ENCODE measurements at places on chromosomes 16 and 17.

GRCh38 chr17:57624386-57624785, 120.7 kb downstream of the CCDC182 start:
- DNase-seq: no peak

DNA sequence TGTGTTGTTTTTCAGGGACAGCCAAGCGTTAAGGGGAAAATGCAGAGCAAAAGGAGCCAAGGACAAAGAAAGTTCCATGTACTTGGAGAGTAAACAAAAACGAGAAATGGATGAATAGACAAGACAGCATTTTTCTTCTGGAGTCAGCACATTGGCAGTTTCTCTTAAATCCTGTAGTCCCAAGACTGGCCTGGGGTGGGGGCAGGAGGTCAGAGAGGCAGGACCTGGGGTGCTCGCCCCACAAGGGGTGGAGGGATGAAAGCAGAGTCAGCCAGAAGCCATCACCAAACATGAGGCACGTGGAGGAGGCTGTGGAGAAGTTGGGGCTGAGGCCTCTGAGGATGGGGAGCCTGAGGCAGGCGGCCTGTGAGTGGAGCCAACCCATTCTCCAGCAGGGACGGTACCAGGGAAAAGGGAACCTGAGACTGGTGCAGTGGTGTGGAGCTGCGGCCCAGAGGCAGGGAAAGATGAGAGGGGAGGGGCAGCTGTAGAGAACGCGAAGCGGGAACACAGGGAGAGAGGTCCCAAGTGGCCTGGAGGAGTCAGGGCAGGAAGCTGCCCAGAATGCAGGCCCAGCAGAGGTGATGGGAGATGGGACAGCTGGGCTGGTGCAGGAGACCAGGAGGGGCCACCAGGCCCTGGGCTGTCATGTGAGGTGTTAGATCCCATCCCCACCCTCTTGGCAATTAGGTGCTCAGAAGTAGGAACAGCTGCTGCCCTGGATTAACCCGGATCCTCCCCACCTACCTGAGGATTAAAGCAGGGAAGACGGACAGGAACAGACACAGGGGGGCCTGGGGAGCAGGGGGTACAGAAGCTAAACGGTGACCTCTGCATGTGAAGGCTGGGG, 3.3 kb downstream of the TLCD3B start:
- no peak for DNase-seq

- DNase-seq: no peak
These were observed 2.0 kb upstream of the SLC43A2 start for GRCh38 chr17:1630662-1631061.

DNA sequence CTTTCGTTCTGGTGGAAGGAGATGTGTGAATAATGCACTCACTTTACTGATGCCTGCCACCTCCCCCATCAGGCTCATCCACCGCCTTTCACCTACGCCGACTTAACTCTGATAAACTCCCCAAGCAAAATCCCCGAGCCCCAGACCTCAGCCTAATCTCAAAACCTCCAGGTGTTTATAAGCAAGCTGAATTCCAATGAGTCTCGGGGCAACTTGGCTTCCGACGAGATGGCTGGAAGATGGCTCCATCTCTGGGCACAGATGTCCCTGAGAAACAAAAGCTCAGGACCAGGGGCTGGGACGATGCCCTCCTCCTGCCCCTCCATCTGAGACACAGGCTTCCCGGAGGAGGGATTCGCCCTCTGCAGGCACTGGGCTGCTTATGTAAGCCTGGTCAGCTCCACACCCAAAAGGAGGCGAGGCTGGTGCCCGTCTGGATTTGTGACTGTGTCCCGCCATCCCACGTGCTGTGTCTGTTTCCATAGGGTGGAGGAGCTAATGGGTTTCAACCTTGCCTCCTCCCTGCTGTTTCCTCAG, 386.4 kb upstream of the TNRC6C start:
- DNase-seq: no peak

GRCh38 chr17:81384929-81385319, 10.3 kb upstream of the BAHCC1 start:
- DNase-seq: no peak

DNA sequence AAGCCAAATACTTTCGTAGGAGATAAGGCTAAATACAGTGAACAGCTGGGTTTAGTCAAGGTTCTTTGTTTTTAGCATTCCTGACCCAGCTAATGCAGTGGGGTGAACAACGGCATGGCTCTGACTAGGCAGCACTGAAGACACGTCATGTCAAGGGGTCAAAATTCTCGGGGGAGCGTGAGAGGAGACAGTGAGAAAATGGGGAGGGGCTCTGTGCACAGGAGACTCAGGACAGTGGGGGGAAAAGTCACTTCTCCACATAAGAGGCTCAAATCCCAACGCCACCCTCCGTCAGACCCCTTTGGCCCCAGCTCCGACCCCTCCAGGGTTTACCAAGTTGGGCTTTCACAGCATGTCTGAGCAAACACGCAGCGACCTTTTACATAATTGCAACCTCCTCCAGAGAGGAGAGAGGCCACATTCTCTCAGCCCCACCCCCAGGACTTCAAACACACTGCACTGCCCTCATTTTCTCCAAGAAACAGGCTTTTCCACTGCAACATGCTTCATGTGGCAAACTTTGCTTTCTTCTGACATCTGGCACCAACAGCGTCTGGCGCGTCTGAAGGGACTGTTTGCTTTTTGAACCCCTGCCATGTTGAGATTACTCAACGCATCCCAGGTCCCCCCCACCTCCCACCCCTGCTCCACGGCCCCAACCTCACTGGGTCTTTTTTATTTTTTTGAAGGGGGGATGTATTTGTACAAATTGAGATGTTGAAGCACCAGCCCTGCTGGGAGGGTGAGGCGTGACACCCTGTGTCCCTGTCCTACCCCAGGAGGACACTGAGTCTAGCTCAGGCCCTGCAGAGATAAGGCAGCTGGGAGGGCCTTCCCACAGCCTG, 30.0 kb downstream of the AXIN2 start:
- DNase-seq: no peak

DNA sequence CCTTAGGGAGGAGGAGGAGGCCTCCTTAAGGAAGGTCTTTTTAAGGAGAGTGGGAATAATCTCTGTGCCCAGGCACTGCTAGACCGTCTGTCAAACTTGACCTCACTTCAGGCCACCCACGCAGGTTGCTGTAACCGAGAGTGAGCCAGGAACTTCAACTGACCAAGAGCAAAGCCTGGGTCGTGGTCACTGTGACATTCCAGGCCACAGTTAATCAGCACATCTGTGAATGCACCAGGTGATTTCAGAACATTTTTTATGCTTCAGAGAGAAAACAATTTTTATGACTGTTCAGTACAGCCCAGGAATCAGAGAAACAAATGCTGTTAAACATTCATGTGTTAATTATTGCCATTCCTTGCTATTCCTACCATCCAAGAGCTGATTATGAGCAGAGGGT, 226.6 kb upstream of the ASIC2 start:
- no peak for DNase-seq

- no peak for DNase-seq
These were observed 21.2 kb downstream of the ZNF469 start for GRCh38 chr16:88403794-88404581.

- DNase-seq: no peak
These were observed 49.2 kb downstream of the MYH11 start for GRCh38 chr16:15807603-15808009.

DNA sequence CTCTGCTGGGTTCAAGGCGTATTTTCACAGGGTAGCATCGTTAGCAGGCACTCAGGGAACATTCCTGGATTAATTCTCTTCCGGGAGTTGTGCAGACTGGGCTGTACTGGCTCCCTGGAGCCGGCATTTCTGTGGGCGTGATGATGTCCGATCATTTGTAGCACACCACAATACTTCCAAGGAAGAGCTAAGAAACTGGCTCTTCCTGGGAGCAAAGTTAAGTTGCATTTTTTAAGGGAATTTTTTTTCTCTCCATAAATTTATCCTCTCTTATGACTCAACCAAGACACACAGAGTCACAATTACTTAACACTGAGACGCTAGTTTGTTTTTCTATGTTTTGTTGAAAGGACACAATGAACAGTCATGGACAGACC, 211.6 kb upstream of the FOXF1 start:
- DNase-seq: no peak

- DNase-seq: no peak
These were observed 40.3 kb downstream of the MEAK7 start for GRCh38 chr16:84464116-84464515.

- no peak for DNase-seq
These were observed 433.3 kb downstream of the XYLT1 start for GRCh38 chr16:17037499-17037898.

GRCh38 chr17:7651665-7652387, 1.1 kb downstream of the ATP1B2 start:
- DNase-seq: no peak

DNA sequence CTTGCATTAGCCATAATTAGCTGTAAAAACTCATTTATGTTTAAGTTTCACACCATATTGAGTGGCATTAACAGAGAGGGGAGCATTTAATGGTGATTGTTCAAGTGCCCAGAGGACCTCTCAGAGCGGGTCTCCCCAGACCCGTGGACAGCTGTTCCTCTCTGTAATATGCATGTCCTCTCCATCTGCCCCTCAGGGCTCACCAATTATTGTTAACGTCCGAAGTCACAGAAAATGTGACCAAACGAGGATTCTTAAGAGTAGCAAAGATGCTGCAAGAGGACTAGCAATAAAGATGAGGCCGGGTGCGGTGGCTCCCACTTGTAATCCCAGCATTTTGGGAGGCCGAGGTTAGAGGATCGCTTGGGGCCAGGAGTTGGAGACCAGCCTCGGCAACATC, 130.2 kb downstream of the CPPED1 start:
- DNase-seq: no peak

GRCh38 chr17:47742319-47743181, 9.5 kb downstream of the TBX21 start:
- peak; percentile 37 for DNase-seq

DNA sequence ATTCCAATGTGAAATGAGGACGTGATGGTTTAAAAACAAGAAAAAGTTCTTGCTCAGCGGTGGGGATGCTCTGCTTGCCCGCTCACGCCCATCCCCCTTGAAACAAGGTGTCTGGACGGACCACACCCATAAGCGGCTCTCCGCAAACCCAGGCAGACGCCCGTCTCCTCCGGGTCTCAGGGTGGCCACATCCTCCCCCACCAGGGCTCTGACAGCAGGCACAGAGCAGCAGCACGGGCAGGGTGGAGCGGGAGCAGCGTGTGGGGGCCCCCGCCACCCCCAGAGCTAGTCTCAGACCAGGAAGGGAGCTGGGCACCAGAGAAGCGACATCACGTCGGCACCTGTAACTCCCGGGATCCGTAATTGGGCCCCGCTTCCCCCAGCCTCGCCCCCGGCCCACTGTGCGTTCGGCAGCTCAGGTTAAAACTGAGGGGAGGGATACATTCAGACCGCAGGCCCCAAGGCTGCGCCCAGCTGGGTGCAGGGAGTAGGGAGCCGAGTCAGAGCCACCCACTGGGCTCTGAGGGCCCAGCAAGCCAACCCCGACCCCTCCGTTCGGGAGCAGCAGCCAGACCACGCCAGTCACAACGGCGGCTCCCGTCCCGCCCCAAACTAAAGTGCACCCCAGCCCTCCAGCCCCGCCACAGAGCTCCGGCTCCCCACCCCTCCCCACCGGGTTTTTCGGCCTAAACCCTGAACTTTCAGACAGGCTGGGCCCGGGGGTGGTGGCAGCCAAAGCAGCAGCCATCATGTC, 22.0 kb downstream of the CLUH start:
- no peak for DNase-seq

- no peak for DNase-seq
These were observed 1307.6 kb upstream of the GOT2 start for GRCh38 chr16:60041671-60042070.

- no peak for DNase-seq
These were observed 152.1 kb upstream of the PLCG2 start for GRCh38 chr16:81627024-81627423.

DNA sequence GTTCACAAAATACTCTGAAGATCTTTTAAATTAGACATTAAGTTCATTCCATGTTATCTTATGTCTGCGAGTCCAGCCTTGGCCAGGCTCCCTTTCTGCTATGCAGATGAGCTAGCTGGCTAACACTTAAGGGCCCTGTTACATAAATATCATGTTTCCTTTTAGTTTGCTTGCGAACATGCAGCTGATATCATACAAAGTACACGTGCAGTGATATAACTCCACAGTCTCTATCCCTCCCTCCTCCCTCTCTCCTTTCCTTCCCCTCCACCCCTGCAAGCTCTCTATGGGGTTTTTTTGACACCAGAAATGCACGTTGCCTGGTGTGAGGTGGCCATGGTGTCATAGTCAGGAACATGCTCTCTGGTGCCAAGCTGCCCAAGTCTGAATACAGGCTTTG, 46.1 kb downstream of the ARHGAP17 start:
- no peak for DNase-seq

DNA sequence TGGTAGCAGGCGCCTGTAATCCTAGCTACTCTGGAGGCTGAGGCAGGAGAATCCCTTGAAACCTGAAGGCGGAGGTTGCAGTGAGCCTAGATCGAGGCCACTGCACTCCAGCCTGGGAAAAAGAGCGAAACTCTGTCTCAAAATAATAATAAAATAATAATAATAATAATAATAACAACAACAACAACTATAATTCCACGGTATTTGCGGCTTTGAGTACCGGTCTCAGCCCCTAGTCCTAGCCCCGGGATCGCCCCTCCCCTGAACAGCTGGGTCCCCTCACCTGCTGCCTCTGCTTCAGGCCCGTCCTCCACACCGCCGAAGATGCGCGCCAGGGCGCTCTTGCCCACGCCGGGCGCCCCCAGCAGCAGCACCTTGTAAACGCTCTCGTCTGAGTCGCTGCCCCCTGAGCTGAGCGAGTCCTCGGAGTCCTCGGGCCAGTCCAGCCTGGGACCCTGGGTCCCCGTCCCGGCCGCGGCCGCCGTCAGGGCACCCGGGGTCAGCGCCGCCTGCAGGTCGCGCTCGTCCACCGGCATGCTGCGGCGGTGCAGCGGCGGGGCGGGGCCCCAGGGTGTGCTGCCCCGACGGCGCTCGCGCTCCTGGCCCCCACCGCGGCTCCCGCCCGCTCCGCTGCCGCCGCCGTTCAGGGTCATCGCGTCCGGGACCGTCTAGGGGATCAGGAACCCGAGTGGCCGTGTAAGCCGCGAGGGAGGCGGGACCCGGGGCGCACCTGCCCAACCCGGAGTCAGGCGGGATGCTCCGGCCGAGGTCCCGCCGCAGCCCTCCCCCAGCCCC, 611 bp downstream of the RRAD start:
- peak; percentile 45 for DNase-seq

DNA sequence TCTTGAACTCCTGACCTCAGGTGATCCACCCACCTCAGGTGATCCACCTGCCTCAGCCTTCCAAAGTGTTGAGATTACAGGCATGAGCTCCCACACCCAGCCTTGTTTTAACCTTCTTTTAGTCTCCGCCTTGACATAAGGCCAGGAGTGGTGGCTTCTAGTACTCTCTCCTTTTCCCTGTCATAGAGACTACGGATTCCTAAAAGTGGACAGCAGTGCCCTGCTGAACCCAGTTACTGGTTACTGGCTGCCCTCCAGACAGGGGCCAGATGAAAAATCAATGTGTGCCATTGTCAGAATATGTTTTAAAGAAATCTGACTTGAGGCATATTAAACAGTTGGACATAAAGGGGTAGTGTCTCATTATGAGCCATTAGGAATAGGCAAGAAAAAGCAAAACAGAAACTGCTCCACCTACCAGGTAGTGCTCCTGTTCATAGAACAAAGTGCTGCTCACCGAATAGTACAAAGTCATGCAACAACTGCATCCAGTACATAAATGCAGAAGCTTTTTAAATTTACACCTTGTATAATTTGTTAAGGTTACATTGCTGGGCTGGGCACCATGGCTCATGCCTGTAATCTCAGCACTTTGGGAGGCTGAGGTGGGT, 32.1 kb downstream of the TRIM25 start:
- no peak for DNase-seq

GRCh38 chr17:8341456-8341855, 1.8 kb downstream of the ODF4 start:
- DNase-seq: no peak

- no peak for DNase-seq
These were observed 24.0 kb upstream of the SSTR5 start for GRCh38 chr16:1048442-1049112.

GRCh38 chr16:53678756-53679343, 24.8 kb downstream of the RPGRIP1L start:
- no peak for DNase-seq

Measured in GM12865 (cell line).